Nucleus accumbens (tissue), 56 donors: ENCODE measurements at places on chromosomes 5 and 9.

GRCh38 chr5:65808251-65808741, 86.3 kb downstream of the NLN start:
- no peak for DNase-seq

DNA sequence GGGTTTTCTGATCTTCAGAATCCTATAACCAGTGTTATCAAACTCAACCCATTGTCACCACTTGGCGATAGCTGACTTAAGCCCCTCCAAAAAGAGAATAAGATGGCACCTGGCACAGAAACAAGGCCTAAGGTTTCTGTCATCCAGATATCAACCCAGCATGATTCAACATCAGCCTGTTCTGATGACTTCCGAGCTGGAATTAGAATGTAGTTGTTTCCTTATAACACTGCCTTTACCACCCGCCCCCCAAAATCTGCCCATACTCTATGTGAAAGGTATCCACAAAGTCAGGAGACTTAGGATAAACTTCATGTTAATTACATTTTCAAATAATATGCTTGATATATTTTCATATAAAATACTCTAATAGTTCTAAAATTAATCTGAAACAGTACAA, 5.2 kb downstream of the KLF9 start:
- DNase-seq = no peak

- no peak for DNase-seq
These were observed 44.8 kb downstream of the MEGF10 start for GRCh38 chr5:127335381-127335780.

- no peak for DNase-seq
These were observed 7.5 kb upstream of the CCDC180 start for GRCh38 chr9:97299809-97300414.

- no peak for DNase-seq
These were observed 87.5 kb upstream of the FBXW11 start for GRCh38 chr5:172093965-172094364.

GRCh38 chr9:12723409-12724028, 30.3 kb downstream of the TYRP1 start:
- no peak for DNase-seq

- no peak for DNase-seq
These were observed 174.9 kb upstream of the PUM3 start for GRCh38 chr9:3018691-3019230.

DNA sequence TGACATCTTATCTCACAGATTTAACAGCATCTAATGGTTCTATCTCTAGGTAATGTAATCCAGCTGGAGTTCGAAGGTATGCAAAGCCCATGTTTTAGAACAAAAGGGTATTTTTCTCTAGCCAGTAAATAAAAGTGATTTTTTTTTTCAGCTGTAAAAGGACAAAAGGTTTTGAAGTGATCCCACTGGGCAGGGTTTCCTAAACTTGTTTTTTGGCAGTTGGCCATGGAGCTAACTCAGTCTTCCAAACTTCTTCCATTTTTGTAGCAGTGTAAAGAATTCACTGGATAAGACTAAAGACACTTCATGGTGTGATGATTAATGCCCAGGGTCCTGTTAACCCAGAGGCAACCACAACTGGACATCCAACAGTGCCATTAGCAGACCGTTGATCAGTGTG, 63.8 kb downstream of the TMEM252 start:
- DNase-seq = no peak

GRCh38 chr9:124228516-124228915, 29.2 kb upstream of the NEK6 start:
- no peak for DNase-seq

DNA sequence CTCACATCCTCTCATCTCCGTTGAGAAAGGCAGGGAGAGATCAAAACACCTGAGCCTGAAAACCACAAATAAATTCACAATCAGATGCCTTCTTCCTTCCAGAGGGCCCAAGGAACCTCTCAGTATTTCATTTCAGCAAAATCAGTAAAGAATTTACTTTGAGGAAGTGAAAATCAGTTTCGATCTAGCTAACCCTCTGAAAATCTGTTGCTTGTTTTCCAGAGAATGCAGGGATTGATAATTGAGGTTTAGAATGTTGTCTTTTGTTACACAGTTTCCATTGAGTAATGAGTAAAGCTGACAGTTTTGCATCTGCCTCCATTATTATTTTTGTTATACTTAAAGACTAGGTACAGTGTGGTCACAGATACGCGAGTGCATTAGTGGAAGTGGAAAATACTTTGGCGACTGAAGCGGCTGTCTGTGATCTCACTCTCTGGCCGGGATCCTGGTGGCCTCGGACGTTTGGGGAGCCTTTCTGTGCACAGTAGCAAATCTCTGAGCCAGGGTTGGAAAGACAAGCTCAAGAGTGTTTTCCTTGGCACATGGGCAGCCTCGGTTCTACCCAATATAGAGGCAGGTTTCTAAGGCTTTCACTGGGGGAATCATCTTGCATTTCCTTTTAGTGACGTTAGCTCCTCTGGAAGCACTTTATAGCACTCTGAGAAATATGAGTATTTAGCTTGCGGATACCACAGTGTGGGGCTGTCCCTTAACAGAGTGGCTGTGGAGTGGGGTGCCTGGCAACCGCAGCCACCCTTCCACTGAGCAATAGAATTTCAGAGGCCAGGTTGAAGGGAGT, 32.2 kb upstream of the ANGPTL2 start:
- DNase-seq = peak; percentile 69

DNA sequence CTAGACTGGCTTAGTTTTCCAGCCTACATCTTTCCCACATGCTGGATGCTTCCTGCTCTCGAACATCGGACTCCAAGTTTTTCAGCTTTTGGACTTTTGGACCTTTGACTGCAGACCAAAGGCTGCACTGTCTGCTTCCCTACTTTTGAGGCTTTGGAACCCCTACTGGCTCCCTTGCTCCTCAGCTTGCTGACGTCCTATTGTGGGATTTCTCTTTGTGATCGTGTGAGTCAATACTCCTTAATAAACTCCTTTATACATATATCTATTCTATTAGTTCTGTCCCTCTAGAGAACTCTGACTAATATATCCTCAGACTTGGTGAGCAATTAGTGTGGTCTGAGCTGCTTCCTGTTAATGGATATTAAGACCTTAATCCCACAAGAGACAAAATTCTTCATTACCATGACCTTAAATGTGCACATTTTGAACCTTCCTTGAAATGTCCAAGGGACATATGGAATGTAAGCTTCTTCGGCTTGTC, 752.9 kb downstream of the CDH18 start:
- no peak for DNase-seq

DNA sequence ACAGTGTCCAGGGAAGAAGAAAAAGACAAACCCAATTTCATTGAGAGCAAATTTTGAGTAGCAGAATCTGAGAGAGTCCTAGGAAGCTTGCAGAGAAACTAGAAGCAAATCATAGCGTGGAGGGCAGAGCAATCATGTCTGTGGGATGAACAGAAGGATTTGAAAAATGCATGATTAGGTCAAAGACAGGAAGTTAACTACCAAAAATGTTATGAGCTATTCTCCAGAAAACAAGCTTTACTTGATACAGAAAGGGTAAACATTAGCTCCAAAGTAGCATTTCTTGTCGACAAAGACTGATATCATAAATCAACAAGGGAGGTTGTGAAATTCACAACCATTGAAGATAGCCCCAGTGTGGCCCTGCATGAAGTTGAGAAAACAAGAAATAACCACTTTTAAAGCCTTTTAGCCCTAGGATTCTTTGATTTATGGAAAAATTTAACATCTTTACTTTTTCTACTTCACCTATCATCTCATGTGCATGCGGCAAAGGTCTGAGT, 97.7 kb upstream of the MEGF10 start:
- DNase-seq = no peak

- DNase-seq = no peak
These were observed 8.2 kb downstream of the GALNT10 start for GRCh38 chr5:154198611-154199230.

DNA sequence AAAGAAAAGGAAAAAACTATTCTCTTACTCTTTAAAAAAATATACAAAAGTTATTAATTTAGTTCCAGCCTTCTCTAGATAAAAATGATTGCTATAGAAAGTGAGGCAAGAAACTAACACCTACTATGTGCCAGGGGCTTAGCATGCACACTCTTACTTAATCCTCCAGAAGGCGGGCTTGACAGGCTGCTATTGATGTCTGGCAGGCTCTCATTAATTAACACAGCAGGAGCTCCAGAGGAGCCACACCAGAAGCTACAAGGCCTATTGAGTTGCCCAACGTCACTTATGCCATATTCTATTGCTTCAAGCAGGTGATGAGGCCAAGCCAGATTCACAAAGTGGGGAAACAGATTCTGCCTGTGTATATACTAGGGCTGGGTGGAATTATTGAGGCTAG, 54.6 kb upstream of the CLINT1 start:
- DNase-seq = no peak

GRCh38 chr5:124902097-124902821, 155.8 kb upstream of the ZNF608 start:
- DNase-seq = no peak

- DNase-seq = no peak
These were observed 852.3 kb upstream of the DMAC1 start for GRCh38 chr9:8651846-8652215.

GRCh38 chr5:35698047-35698808, 80.6 kb downstream of the SPEF2 start:
- DNase-seq = no peak

GRCh38 chr9:129493706-129494047, 127.2 kb downstream of the C9orf50 start:
- DNase-seq = no peak

GRCh38 chr9:117245175-117245829, 169.6 kb downstream of the ASTN2 start:
- DNase-seq = no peak

DNA sequence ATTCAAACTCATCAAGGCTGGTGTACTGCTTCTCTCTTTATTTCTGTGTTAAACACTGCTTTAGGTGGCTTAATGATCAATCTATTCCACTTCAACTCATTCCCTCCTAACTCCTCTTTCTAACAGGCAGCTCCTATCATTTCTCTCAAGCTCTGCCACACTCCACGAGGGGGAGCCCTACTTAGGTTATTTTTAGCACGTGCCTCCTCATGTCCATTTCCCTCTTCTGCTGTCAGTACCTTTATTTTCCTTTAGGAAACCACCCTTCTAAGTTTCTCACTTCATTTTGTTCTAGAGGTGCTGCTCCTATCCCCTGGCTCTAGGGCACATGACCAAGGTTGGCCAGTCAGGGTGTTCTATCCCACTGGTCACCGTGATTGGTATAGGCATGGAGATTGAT, 6.7 kb upstream of the BRINP1 start:
- DNase-seq = no peak

DNA sequence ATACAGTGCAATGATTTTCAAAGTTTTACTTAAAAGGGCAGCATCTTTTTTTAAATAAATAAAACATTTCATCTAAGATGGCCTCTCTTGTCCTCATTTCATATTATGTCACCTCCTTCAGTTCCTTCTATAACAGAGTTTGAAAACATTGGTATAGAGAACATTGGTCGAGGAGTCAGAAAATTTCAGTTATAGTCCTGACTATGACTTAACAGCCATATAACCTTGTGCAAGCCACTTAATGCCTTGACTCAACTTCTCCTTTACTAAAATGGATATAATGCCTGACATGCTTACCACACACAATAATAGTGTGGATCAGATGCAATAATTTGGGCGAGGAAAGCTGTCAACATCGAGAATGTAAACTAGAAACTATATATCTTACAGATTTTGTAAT, 22.6 kb downstream of the SSBP2 start:
- no peak for DNase-seq

DNA sequence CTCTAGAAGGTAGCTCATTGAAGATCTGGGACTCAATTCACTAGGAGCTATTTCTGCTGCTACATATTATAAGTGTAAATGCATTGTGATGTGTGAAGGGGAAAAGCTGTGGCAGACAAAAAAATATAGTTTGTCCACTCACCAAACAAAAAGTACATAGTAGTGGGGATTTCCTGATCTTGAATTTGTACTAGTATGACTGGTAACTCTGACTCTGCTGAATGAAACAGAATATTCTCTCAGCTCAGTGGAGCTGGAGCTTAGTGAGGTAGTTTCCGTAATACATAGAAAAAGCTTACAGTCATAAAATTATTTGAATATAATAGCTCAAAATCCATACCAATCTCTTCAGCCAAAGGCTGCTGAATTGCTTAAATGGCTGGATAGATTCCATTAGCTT, 455.6 kb upstream of the CD180 start:
- no peak for DNase-seq

GRCh38 chr9:124037790-124038189, 26.2 kb downstream of the LHX2 start:
- no peak for DNase-seq

- DNase-seq = no peak
These were observed 296.4 kb downstream of the CETN3 start for GRCh38 chr5:90113108-90113507.

- DNase-seq = no peak
These were observed 588.0 kb downstream of the PRELID2 start for GRCh38 chr5:145246961-145247744.

DNA sequence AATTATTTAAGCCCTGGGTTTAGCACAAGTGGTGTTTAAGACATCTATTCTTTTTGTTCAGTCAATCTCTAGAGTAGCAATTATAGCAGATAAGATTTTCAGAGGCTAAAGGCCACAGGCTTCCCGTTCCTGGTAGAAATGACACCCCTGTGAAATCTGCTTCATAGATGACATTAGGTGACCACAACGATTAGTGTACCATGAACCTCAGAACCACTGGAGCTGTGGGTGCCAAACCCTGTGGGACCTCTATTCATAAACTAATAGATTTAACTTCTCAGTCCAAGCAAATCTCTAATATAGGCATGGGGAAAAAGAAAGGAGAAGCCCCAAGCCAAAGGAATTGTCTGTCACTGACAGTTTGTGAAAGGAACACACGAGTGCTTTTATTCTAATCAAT, 207.4 kb downstream of the ARRDC3 start:
- no peak for DNase-seq

GRCh38 chr9:72460342-72461312, 60.8 kb upstream of the TMC1 start:
- no peak for DNase-seq

- DNase-seq = no peak
These were observed 721.0 kb upstream of the WWC1 start for GRCh38 chr5:167570431-167570830.

- DNase-seq = no peak
These were observed 109.6 kb downstream of the ZCCHC7 start for GRCh38 chr9:37229882-37230482.

GRCh38 chr9:115250621-115251032, 132.7 kb upstream of the TNC start:
- DNase-seq = no peak

GRCh38 chr9:69392826-69393225, 67.8 kb downstream of the ENTREP1 start:
- DNase-seq = no peak
